ENCODE measurements at places on chromosomes 1 and 21.

DNA sequence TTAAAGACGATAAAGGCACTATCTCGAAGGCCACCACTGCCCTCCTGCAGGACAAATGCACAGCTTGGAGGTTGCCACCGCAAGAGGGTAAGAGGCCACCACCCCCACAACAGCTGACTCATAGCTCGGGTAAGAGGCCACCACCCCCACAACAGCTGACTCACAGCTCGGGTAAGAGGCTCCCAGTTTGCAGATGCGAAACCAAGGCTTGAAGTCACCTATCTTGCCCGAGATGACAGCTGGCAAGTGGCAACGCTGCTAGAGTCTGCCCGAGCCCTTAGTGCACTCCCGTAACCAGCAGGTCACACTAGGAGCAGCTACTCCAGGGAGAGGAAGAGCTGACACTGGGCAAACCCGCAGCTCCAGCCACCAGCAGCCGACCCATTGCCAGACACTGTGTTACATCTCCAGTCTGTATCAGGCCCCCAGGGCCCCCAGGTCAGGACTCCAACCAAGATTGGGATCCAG, 17.1 kb upstream of the SPSB1 start:
- DNase-seq = no peak

DNA sequence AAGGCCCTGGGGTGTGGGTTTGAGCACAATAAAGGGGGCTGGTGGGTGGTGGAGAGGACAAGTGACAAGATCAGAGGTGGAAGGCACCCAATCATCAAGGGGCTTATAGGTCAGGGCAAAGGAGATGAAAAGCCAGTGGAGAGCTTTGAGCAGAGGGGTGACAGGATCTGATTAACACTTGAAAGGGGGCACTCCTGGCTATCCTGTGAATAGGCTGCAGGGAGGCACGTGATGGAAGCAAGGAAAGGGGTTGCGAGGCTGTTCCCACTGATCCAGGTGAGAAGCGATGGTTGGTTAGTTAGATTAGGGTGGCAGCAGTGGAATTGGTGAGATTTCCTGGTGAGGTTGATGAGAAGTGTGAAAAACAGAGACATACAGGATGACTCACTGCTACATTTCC, 80.6 kb downstream of the WLS start:
- no peak for DNase-seq

GRCh38 chr1:228163776-228164519, 1.7 kb upstream of the IBA57 start:
- no peak for DNase-seq

DNA sequence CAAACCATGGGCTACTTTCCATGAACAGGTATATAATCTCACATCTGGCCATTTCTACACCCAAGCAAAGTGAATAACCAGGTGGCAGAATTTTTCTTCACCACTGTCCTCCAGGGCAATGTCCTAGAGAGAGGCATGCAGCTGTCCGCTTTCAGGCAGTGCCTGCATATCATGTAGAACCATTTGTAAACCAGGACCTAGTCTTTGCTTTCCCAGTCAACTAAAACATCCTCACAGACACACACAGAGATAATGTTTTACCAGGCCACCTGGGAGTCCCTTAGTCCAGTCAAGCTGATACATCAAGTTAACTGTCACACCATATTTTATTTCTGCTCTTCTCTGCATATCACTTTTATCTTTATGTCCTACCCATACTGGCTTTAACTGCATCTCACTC, 26.2 kb downstream of the TNFSF18 start:
- DNase-seq = no peak

DNA sequence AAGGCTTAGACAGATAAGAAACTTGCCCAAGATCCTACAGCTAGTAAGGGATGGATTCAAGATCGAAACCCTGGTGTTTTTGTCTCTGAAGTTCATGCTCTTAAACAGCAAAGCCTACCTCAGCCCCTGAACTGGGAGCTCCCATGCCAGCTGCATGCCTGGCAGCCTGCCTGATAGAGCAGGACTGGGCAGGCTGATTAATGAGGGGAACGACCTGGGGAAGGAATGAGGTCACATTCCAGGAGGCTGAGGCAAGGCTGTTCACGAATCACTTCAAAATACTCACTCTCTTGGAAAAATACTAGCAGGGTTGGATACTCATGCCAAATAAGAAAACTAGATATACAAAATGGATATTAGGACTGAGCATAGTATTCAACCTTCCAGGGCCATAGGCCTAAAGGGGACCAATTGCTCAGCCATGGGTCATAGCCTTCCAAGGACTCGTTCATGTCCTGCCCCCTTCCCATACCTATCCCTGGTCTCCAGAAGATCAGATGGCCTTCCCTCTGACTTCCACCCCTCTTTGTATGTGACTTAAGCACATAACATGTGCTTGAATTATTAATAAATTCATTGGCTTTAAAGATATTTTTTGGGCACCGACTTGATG, 15.6 kb upstream of the TACSTD2 start:
- DNase-seq = peak; percentile 80

DNA sequence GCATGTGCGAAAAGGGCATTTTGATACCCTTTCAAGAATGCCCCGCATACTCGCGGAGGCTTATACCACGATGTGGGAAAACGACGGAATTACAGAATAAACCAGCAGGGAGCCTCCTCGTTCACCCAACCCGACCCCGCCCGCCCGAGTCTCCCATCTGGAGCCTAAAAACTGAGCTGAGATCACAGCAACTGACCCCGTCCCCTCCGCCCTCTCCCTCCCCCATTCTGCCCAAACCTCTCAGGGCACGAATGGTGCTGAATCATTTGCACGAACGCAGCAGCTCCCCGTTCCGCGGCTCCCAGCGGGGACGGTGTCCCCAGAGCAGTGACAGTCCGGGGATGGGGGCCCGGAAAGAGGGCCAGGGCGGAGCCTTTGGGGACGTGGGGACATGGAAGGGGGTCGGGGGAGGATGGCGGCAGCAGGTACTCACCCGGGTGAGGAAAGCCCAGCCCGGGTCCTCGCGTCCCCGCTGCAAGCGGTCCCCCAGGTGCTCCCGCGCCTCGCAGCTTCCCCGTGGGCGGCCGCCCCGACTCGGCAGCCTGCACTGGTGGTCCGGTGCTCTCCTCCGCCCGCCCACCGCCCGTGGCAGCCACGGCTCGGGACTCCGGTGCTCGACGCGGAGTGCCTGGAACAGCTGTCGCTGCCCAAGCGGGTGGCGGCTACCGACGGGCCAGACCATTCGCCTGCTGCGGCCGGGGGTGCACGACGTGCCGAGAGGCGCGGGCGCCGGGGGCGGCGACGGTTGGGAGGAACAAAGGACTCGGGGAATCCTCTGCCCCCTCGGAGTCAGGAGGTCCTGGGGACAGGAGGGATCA, at the start of gene TTLL7:
Gene TTLL7, minus strand, starts transcription at position 635 of the 818 bp plus-strand sequence. CDS start 46,921 bp downstream, outside the sequence.
- no peak for DNase-seq

GRCh38 chr1:94679332-94680038, 137.9 kb upstream of the F3 start:
- DNase-seq = no peak

DNA sequence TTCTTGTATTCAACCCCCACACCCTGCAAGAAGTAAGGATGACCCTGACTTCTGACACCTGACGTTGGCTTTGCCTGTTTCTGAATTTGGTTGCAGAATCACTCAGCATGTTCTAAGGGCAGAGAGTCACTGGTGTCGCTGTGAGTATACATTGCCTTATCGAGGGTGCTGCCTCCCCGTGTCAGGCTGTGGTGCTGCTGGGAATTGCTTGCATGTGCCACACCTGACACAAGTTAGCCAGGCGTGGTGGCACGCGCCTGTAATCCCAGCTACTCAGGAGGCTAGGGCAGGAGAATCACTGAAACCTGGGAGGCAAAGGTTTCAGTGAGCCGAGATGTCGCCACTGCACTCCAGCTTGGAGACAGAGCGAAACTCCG, 45.9 kb downstream of the WDR4 start:
- DNase-seq = no peak

GRCh38 chr21:38527737-38528136, 29.5 kb upstream of the ERG start:
- no peak for DNase-seq

GRCh38 chr1:185208626-185209180, 51.7 kb downstream of the SWT1 start:
- DNase-seq = no peak

DNA sequence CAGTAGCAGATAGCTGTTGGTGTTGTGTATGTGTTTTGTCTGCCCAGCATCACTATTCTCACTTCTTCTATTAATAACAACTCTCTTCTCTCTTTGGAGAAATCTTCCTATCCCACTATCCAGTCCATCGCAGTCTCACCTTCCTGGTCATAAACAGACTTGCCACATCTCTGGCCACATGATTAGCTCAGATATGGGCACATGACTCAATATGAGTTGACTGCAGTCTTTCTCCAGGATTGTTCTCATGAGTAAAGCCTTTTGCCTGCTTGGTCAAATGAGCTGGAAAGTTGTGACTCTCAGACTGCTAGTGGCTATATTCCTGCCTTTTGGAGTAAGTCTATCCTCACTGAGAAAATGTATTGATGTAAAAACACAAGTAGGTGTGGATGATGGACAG, 32.9 kb upstream of the TADA1 start:
- no peak for DNase-seq

GRCh38 chr1:12531179-12531499, 86.9 kb downstream of the DHRS3 start:
- no peak for DNase-seq

GRCh38 chr1:168794057-168794456, 65.1 kb upstream of the DPT start:
- DNase-seq = no peak

DNA sequence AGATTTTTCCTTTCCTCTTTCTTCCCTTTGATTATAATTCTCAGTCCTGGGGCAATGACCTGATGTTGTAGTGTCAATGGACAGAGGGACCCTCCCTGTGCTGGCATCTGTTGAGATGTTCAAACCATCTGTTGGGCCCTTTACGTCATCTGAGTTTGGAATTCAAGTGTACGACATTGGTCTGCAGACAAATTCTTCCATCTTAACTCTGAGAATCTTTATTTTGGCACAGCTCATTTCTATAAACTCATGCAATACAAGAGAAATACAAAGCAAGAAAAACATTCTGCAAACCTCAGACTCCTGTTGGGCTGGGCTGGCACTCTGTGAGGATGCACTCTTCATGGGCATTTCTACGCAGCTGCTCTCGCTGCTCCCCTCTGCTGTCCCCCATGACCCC, 54.2 kb downstream of the IFI44 start:
- DNase-seq = no peak

DNA sequence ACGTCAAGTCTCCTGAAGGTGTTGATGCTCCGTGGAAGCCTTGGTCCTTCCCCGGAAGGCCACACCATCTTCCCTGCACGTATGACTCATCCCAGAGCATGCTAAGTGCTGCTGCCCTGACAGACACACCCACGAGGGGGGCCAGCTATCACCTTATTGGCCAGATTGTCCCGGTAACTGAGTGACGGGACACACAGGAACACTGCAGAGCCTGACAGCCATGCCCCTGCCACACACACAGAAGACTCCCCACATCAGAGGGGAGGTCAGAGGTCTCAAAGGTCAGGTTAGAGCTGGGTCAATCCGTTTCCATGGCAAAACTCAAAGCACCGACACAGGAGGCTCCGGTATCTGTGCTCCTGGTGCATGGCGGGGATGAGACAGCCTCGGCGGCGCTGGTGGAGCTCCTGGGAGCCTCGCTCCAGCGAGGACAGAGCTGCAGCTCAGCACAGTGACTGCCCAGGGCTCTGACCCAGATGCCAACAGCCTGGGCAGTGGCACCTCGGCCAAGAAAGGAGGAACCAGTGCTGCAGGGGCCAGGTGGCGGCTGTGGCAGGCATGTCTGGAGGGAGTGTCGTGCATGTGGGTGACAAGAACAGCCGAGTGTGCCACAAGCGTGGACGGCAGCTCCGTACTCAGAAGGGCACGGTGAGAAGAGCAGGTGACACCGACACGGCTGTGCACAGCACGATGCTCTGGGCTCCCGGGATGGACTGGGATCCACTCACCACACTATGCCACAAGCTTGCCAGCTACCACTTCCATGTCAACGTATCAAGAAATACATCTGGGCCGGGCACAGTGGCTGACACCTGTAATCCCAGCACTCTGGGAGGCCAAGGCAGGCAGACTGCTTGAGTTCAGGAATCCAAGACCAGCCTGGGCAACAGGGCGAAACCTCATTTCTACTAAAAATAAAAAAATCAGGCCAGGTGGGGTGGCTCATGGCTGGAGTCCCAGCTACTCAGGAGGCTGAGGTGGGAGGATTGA, 14.8 kb upstream of the TMEM240 start:
- DNase-seq = no peak

DNA sequence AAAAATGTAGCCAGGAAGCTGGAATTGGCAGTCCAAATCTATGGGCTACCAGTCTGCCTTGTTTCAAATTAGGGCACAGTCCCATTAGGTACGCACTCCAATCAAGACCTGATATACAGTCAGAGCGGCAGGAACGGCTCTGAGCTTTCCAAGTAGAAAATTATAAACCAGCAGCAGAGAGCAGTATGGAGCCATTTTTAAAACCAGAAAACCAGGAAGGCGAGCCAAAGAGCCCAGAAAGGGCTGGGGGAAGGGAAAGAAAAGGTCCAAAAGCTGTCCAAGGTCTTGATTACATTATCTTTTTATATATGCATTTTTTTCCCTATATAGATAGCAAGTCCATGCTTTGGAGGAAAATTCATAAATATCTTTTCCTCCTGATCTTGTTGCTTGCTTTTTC, 719.0 kb downstream of the RWDD3 start:
- DNase-seq = no peak

GRCh38 chr1:214637722-214638458, 34.9 kb downstream of the CENPF start:
- peak; percentile 24 for DNase-seq

- DNase-seq = no peak
Observed at GRCh38 chr1:218642033-218642948, 297.2 kb downstream of the TGFB2 start.

DNA sequence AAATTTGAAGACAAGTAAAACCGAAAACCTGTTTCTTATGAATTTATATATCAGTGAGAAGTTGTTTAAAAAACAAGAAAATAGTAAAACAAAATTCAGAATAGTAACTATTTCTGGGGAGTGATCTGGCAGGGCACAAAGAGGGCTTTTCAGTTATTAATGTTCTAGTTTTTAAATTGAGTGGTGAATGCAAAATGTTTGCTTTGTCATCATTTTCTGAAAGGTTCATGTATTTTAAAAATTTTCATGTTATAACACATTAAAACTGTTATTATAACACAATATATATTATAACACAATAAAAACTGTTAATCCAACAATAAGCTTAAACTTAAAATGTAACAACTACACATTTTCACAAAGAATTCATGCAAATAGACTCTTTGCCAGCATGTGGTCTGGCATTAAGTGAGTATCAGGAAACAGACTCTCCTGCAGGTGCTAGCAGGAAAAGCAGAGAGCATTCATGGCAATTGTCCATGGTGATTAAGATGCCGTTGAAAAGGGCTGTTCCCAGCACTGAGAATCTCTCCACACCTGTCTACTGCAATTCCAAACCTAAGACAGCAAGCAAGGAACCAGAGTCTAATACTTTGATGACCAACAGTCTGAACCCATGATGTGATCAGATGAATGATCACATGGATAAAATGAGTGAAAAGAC, 204.9 kb downstream of the TBX15 start:
- no peak for DNase-seq

DNA sequence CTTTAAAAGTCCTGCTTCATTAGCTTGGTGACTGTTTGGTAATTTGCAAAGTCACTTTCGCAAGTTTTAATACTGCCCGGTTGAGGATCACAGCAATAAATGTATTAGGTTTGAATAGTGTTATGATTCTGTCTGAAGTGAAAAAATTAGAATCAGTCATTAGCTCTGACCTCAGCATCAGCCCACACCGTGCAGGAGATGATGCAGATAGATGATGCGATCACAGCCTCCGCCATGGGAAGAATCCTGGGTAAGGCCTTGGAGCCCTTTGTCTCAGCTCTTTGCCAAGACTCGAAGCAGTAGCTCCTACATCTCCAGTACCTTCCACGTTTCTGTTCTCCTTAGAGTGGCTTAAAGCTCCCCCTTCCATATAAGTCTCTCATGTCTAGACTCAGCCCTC, 366.7 kb downstream of the CAMTA1 start:
- DNase-seq = no peak
